Mammary epithelial cell (primary cell): ENCODE measurements at places on chromosomes 5 and 9. TPM values are rescaled to one million over a fixed set of nuclear protein-coding genes. Genes with fewer than 3 reads are reported as not detected.

GRCh38 chr5:1827886-1828397, 26.7 kb downstream of the NDUFS6 start:
- DNase-seq: no peak

The LCN6 gene
- total RNA-seq: not detected

- DNase-seq: no peak
Measured at GRCh38 chr9:37004424-37004935, 29.6 kb downstream of the PAX5 start.

DNA sequence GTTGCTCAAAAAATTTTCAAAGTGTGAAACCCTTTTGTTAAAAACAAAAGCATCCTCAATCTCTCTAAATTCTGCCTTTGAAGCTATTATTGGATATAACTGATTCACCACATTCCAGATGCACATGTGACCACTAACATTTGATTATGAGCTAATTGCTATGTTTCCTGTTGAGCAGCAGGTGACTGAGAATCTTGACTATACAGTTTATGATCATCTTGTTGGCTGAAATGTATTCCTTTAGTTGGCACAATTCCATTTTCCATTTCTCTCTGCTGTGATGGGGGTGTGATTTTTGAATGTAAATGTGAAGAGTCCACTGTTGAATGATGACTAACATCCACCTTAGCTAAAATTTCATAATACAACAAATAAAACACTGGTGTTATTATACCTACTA, 10.7 kb downstream of the LYSMD3 start:
- DNase-seq: peak; percentile 24

- DNase-seq: no peak
Measured at GRCh38 chr9:21985964-21986667, 8.1 kb downstream of the CDKN2A start.

GRCh38 chr5:163563880-163564279, 58.5 kb downstream of the MAT2B start:
- no peak for DNase-seq
